ENCODE measurements at places on chromosomes 16 and 17.

GRCh38 chr16:85557083-85557970, 55.8 kb upstream of the GSE1 start:
- DNase-seq: no peak

- no peak for DNase-seq
These were observed 3.9 kb downstream of the TBX4 start for GRCh38 chr17:61456061-61456681.

DNA sequence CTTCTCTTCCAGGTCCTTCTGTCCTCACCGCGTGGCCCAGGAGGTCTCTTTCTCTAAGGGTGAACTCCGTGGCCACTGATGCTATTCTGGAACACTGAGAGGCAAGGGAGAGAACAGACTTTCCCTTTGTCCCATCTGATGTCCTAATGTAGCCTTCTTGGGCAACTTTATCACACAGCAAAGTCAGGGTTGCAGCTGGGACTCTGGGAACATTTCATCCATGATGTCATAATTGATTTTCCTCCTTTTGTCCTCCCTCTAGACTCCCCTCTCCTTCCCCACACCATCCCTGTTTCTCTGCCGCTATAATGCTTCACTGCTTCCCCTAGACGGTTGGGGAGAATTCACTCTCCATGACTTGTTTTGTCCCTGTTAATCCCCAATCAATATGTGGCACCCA, 201.0 kb downstream of the SHISA9 start:
- no peak for DNase-seq

- DNase-seq: no peak
These were observed 42.4 kb upstream of the ZNF629 start for GRCh38 chr16:30829130-30830071.

GRCh38 chr17:67656494-67657203, 61.1 kb upstream of the NOL11 start:
- DNase-seq: no peak

DNA sequence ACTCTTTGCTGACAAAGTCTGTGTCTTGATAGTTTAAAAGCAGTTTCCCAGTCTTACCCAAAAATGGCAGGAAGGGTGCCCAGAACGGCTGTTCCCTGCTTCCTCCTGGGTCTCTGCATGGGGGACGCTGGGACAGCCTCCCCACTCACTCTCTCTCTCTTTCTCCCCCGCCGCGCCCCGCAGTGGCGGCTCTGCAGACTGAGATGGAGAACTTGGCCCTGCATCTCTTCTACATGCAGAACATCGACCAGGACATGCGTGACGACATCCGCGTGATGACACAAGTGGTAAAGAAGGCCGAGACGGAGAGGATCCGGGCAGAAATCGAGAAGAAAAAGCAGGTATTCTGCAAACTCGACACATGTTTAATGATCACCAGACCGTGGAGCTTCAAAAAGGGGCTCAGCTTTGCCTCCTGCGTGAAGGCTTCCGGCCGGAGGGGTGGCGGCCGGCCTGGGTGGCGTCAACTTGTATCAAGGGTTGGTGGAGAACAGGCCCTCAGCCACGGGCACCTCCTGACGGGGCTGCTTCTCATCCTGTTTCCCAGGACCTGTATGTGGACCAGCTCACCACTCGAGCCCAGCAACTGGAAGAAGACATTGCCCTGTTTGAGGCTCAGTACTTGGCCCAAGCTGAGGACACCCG, 22.0 kb downstream of the CCDC40 start:
- DNase-seq: no peak

GRCh38 chr16:2178321-2179106, 17.9 kb downstream of the CASKIN1 start:
- DNase-seq: no peak

GRCh38 chr17:32307658-32308057, 34.3 kb downstream of the C17orf75 start:
- no peak for DNase-seq

DNA sequence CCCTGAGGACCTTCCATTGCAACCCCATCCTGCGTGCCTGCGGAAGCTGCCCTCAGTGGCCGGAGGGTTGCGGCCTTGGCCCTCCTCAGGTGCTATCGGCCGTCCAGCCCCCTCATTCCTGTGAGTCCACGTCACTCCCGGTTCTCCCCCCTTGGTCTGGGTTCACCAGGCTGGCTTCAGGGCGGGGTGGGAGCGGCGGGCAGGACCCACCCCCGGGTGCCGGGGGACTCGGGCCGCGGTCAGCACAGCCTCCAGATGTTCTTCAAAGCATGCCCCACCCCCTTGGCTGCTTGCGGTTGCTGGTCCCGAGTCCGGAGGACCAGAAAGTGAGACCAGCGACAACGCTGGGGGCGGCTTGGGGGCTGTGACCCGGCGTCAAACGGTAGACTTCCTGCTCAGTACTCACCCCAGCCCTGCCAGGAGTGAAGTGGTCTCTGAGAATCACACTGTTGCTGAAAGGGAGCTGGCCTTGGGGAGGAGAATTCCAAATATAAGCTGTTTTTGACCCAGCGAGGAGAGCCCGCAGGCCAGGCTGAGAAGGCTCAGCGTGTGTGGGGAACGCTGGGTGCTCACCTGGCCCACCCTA, 4.5 kb downstream of the ZNF469 start:
- no peak for DNase-seq

GRCh38 chr17:79798299-79799173, 1.7 kb upstream of the CBX8 start:
- DNase-seq: no peak

- no peak for DNase-seq
These were observed 40.5 kb downstream of the CMIP start for GRCh38 chr16:81484908-81485624.

DNA sequence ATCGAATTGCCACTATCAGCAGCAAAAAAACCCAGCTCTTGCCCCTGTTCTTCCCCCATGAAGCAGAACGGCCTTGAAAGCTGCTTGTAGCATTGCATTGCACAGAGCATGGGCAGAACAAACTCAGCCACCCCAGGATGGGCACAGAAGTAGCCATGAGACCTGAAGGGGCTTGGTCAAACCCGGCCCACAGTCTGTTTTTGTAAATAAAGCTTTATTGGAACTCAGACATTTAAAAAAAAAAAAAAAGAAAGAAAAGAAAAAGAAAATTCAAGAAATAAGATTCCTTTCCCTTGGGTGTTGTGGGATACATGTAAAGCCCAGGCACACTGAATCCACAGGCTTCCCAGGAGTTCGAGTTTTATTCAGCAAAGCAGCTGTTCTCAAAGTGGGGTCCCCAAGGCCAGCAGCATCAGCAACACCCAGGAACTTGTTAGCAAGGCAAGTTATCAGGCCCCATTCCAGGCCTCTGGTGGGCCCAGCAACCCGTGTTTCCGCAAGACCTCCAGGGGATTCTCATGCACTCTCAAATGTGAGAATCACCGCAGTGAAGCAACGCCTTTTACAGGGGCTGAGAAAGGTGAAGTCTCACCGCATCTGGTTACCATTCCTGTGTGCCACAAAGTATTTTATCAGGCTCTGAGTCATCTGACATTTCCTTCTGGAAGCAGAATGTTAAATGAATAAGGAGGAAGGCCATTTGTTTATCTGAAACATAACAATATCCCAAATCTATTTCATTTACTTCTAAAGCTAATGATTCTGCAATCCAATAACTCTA, 108.2 kb downstream of the SLC39A11 start:
- peak; percentile 81 for DNase-seq

DNA sequence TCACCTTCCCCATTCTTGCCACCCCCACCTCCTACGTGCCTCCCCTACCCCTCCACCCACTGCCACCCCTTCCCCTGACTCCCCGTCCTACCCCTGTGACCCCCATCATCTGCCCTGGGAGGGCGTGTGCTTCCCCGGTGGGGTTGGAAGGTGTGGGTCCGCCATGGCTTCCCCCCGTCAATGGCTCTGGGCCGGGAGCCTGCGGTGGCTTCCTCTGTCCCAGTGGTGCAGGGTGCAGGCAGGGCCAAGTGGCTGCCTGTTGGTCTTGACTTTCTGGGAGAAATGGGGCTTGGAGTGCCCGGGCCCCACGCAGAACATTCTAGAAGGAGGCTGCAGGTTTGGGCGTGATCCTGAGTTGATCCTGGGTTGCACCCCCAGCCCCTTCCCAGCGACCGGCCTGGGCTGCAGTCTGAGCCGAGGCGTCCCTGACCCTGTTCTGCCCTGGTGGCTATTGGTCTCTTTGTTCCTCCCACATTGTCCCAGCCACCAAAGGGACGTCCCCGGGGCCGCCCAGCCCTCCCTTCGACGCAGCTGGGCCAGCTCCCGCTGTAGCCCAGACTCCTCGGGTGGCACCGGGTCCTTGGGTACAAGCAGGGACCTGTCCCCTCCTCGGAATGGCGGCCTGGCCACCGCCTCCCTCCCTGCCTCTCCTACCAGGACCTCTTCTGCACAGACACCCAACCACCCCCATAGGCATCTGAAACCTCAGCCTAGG, 25.7 kb downstream of the GSE1 start:
- DNase-seq: no peak

DNA sequence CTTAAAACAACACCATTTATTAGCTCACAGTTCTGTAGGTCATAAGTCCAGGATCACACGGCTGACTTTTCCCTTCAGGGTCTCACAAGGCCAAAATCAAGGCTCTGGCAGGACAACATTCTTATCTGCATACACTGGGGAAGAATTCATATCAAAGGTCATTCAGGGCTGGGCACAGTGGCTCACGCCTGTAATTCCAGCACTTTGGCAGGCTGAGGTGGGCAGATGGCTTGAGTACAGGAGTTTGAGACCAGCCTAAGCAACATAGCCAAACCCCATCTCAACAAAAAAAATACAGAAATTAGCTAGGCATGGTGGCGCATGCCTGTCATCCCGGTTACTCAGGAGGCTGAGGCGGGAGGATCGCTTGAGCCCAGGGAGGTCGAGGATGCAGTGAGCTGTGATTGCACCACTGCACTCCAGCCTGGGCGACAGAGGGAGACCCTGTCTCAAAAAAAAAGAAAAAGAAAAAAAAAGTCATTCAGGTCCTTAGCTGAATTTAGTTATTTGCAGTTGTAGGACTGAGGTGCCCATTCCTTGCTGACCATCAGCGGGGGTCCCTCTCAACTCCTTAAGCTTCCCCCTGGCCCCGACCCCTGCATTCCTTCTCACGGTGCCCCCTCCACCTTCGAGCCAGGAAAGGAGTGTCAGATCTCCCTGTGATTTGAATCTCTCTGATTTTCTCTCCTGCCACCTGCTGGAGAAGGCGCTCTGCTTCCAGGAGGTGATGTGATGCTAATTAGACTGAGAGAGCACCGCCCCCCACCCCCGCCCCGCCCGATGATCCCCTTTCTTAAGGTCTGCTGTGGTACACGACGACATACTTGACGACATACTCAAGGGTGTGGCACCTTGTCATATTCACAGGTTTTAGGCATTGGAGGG, 91.8 kb upstream of the CLEC18A start:
- DNase-seq: no peak

DNA sequence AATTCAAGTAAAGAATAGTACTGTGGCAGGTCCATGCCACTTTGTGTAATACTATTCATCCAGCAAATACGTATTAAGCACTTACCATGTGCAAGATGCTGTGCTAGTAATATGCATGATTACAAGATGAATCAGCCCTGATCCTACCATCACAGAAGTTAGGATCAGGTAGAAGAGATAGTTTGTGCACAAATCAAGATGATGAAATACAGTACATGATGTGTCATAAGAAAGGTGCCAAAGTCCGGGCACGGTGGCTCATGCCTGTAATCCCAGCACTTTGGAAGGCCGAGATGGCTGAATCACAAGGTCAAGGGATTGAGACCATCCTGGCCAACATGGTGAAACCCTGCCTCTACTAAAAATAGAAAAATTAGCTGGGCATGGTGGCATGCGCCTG, 10.9 kb downstream of the COG4 start:
- peak; percentile 88 for DNase-seq

GRCh38 chr17:39014795-39015545, 47.8 kb upstream of the FBXO47 start:
- DNase-seq: no peak

DNA sequence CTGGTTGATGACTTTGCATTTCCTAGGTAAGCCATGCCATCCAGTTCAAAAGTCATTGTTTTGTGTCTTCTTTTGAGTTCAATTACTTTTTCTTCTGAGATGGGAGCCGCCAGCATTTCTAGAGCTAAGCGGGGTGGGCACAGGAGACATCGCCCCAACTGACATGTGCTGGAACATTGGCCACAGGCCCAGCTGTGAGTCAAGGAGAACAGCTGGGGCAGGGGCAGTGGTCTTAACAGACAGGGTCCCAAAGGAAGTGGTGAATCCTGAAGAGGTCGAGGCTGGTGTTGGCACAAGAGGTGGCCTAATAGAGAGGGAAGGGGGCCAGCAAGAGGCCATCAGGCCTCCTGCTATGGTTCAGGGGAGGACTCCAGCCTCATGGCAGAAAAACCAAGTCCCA, 17.1 kb downstream of the RAB11FIP4 start:
- no peak for DNase-seq

GRCh38 chr16:2905241-2905987, 6.3 kb upstream of the FLYWCH1 start:
- peak; percentile 94 for DNase-seq

GRCh38 chr17:1905190-1905913, 75.5 kb downstream of the RPA1 start:
- DNase-seq: no peak

DNA sequence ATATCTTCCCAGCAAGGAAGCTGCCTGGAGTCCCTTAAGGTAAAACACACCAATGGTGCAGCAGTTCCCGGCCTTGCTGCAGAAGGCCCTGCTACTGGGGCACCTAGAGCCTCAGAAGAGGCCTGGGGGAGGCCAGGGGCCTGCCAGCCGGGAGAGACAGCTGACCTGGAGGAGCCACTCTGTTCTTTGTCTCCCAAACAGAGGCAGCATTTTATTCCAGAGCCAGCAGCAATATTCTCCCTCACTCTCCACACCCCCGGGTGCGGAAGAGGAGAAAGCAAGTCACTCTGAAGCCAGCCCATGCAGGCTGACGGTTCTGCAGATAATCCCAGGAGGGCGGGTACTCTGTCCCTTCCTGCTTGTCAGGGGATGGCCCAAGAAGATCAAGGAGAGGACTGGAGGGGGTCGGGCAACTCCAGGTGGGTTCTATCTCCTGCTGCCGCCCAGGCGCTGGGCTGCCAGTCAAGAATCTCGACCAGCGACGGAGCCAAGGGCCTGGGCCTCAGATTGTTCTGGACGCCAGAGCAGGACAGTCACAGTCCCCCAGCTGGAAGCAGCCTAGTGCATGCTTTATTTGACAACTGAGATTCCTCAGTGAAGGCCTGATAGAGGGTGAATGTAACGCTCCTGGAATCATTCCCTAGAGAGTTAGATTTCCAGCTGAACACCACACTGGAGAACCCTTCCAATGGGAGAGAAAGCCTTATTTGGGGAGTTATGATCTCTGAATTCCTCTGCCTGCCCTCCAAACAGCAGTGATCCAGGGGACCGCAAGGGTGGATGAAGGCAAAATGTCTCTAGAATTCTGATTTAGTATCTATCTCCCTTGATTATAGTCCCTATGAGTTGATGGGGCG, 1.1 kb upstream of the KIFC3 start:
- no peak for DNase-seq

Measured in HS-5 (cell line).